Breast epithelium (tissue), 4 donors: ENCODE measurements at places on chromosomes 2 and 18. TPM values are rescaled to one million over a fixed set of nuclear protein-coding genes. Genes with fewer than 3 reads are reported as not detected.

Gene MATN3
- 1.3 TPM for total RNA-seq

Gene UGT1A4
- total RNA-seq = not detected

Gene UBR3
- 75.7 TPM for total RNA-seq

Gene B4GALT6
- 3.8 TPM for total RNA-seq

Gene LAMA3
- 43.4 TPM for total RNA-seq

Gene CTAGE1
- total RNA-seq = not detected

Gene COLEC11
- total RNA-seq = 1.0 TPM

Gene ZNF513
- total RNA-seq = 22.5 TPM

Gene WDSUB1
- total RNA-seq = 8.2 TPM

Gene RND3
- total RNA-seq = 89.1 TPM

Gene GPR35
- 1.6 TPM for total RNA-seq

DNA sequence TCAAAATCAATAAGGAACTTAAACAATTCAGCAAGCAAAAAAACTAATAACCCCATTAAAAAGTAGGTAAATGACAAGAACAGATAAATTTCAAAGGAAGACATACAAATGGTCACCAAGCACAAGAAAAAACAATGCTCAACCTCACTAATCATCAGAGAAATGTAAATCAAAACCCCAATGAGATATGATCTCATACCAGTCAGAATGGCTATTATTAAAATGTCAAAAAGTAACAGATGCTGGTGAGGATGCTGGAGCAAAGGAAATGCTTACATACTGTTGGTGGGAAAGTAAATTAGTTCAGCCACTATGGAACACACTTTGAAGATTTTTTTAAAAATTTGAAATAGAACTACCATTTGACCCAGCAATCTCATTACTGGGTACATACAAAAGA is 538.0 kb downstream of the TMX3 start:
- no peak overlapping the region for H3K4me3 ChIP-seq
- peaks cover 2% of the 10 kb centered on the region for H3K27me3 ChIP-seq
- H3K4me1 ChIP-seq = no peaks in the 10 kb centered on the region

DNA sequence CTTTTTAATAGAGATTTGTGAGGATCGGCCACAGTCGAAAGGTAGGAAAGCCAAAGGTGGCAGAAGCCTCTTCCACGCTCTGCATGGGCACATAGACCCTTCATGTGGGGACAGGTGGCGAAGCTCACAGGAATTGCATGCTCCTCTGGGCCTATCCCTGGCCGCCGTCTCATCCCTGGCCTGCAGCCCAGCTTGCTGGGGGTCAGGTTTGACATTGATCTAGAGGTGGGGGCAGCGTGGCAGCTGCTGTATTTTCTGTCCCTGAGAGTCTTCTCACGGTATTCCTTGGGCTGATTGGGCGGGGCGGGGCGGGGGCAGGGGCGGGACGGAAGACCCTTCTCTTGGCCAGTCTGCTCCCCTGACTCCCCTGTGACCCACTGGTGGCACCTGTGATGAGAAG is 48.9 kb downstream of the STK25 start:
- no peak overlapping the region for H3K4me3 ChIP-seq
- no peak overlapping the region for H3K27ac ChIP-seq
- no peaks in the 10 kb centered on the region for H3K27me3 ChIP-seq
- H3K36me3 ChIP-seq = no peaks in the 10 kb centered on the region
- no peaks in the 10 kb centered on the region for H3K4me1 ChIP-seq

- no peak overlapping the region for H3K27ac ChIP-seq
- H3K27me3 ChIP-seq = no peaks in the 10 kb centered on the region
Observed at GRCh38 chr2:104043864-104044263, 810.1 kb upstream of the POU3F3 start.

GRCh38 chr2:16099326-16099725 is 159.0 kb downstream of the MYCN start:
- no peaks in the 10 kb centered on the region for H3K27me3 ChIP-seq
- no peak for DNase-seq
- no peak overlapping the region for H3K27ac ChIP-seq
- no peak overlapping the region for H3K4me3 ChIP-seq

DNA sequence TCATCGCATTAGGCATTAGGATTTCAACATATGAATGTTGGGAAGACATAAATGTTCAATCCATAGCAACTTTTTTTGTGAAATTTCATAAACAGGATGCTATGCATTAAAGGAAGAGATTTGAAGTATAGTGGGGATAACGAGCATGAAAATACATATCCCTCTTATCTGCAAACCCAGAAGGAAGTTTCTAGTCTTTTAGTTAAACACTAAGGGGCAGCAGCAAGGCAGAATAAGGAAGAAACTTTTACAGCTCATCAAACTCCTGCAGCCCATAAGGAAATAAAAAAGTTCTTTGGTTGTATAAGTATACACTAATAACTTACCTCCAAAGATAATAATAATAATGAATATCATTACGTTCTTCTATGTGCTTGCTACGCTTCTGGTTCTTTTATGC is 81.5 kb downstream of the CD226 start:
- no peaks in the 10 kb centered on the region for H3K27me3 ChIP-seq
- no peak overlapping the region for H3K27ac ChIP-seq
- H3K4me3 ChIP-seq = no peak overlapping the region
- no peak for DNase-seq

DNA sequence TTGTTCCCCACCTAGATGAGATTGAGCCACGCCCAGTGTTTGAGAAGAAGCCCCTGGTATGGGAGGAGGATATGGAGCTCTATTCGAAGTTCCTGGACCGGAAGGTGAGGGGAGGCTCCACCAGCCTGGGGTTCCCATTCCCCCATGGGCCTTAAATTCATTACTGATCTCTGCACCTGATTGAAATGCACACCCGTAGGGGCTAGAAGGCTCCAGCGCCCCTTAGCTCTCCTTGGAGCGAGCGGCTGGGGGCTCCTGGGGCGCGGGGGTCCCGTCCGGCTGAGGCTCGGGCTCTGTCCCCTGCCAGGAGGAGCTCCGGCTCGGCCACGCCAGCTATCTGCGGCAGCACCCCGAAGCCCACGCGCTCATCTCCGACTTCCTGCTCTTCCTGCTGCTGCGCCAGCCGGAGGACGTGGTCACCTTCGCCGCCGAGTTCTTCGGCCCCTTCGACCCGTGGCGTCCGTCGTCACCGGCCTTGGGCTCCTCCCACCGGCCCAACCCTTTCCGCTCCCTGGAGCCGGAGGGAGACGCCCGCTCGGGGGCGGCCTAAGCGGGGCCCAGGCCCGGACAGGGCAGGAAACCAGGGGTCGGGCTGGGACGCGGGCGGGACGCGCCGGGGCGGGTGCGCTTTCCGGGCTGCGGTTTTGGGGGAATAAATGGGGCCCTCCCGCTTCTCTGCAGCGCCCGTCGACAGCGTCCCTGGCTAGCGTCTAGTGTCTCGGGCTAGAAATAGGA is 10.9 kb downstream of the CATIP start:
- H3K4me1 ChIP-seq = no peaks in the 10 kb centered on the region
- H3K27ac ChIP-seq = peak overlapping the region; percentile 93
- peak; percentile 76 for DNase-seq

DNA sequence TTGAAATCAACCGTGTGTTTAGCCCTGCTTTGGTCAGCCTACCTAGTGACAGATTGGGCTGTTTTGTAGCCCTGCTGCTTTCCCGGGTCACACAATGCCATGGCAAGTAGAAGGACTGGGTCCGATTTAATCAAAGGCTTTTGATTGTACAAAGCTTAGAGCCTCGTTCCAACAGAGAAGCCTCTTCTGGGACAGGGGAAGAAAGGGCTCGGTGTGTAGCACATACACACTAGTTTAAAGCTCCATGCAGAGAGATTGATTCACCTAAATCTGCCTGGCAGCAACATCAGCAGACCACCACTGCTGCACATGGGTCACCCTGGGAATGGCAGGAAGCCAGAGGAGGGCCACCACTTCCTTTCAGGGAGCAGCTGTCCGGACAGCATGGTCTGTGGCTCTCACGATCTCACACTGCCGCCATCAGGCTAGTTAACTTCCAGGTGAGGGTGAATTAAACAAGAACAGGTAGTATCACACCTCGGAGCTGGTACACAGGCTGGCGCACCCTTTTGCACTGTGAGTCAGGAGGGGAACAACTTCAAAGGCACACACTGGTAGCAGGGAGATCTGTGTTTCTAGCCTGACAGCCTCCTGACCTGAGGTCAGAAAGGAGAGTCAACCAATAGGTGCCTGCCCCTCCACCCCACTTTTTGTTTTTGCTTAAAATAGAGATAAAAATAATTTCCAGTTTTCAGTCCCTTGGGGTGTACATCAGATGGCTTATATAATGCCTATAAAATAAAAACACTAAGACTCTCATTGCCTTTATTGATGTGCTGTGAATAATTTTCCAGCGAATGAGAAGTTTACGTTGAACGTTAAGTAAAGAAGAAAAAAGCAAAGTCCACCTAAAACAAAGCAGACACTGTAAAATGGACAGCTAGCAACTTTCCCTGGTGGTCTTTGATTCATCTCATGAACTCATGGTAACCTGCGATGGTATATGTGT is 108.5 kb downstream of the CDCA7 start:
- H3K27me3 ChIP-seq = no peaks in the 10 kb centered on the region
- H3K4me3 ChIP-seq = no peak overlapping the region
- H3K4me1 ChIP-seq = no peaks in the 10 kb centered on the region
- H3K36me3 ChIP-seq = no peaks in the 10 kb centered on the region

DNA sequence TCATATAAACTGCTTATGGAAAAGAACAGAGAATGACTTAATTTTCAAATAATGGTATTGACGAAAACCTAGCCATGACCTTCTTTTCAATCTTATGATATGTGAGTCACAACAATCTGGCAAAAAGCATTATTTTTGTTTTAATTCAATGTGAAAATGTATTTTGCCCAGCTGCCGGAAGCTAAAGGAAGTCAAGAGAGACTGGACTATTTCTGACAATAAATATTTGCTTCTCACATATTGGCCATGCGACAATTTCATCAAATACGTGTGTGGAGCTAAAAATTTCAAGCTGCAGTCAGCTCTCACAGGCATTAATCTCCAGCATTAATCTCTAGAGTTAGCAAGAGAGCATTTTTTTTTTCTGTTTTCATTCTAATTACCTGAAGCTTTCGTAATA is 881.0 kb downstream of the CPS1 start:
- H3K4me3 ChIP-seq = no peak overlapping the region
- no peaks in the 10 kb centered on the region for H3K4me1 ChIP-seq
- H3K27ac ChIP-seq = no peak overlapping the region
- no peaks in the 10 kb centered on the region for H3K27me3 ChIP-seq
- H3K36me3 ChIP-seq = no peaks in the 10 kb centered on the region

DNA sequence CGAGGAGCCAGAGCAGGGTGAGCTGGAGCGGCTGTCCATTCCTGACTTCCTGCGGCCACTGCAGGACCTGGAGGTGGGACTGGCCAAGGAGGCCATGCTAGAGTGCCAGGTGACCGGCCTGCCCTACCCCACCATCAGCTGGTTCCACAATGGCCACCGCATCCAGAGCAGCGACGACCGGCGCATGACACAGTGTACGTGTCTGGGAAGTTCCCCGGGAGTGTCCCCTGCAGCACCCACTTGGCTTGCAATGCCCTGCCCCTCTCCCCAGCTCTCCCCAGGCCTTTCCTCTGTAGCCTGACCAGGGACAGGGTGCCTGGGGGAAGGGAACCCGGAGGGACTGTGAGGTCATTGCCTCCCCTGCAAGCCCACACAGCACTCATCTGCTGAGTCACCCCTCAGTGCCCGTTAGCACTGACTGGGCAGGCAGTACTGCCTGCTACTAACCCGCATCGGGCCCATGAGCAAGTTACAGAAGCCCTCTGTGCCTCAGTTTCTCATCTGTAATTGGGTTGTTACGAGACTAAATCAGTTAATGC is 29.4 kb upstream of the GMPPA start:
- H3K27me3 ChIP-seq = no peaks in the 10 kb centered on the region
- H3K4me3 ChIP-seq = no peak overlapping the region
- no peaks in the 10 kb centered on the region for H3K36me3 ChIP-seq
- DNase-seq = no peak
- H3K27ac ChIP-seq = no peak overlapping the region
- H3K4me1 ChIP-seq = no peaks in the 10 kb centered on the region

DNA sequence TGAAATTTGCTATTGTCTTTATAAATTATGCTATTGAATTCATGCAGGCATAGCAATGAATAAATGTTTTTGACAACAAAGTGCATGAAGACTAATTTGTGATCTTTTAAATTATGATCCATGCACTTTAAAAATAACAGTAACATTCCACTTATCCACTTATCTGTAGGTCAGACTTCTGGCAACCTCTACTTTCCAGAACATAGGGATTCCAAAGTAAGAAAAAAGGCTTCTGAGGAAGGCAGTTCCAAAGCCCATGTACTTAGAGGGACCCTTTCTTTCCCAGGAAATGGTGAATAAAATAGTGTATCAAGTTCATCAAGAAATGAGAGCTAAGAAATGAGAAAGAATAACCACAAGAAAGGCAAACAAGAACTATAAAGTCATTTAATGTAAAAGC is 58.3 kb downstream of the VIL1 start:
- peaks cover 6% of the 10 kb centered on the region for H3K36me3 ChIP-seq
- no peak overlapping the region for H3K4me3 ChIP-seq

DNA sequence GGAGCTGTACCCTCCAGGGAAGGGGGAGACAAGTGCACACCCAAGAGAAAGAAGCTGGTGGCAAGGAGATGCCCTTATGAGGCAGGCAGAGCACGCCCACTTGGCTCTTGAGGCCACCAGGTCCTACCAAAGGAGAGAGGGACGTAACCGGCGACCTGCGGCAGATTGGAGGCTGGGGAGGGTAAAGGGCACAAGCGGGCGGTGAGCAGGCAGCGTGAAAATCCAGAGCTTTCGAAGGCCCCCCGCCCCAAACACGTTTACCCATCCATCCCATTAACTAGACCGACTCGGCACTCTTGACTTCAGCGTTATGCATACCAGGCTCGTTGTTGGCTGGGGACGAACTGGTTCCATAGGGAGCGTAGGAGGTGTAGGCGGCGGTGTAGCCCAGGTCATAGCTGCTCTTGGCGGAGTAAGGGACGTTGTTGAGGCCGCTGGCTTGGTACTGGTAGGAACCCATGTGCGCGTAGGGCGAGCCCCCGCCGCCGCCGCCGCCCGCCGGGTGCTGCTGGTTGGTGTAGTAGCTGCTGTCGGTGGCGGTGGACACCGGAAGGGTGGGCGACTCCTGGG is 794 bp downstream of the DLX2 start:
- no peak overlapping the region for H3K27ac ChIP-seq
- no peak for DNase-seq

DNA sequence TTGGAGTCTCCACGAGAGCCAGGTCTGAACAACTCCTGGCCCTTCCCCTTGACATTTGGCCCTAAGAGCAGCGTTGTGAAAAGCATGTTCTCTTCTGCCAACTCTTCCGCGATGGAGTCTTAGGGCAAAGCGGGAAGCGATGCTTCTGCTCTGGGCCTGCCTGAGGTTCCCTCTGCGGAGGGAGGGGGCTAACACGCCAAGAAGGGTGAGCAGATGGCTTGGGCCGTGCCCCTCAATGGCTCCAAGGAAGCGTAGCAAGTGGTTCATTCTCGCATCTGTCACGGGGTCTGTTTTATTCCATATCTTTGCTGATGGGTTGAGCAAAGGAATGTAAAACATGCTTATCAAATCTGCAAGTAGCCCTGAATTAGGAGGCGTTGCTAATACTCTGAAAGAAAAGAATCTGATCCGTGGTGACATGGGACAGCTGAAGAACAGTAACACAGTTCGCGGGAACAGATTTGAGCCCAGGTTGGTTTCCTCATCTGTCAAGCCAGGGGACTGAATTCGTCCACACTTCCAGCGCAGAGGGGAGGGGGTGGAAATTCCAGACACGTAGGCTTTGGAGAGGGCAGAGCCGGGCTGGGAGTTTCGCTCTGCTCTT is 38.0 kb downstream of the DNMT3A start:
- no peak overlapping the region for H3K27ac ChIP-seq
- H3K4me1 ChIP-seq = peaks cover 5% of the 10 kb centered on the region
- DNase-seq = no peak
- H3K27me3 ChIP-seq = no peaks in the 10 kb centered on the region

- H3K4me1 ChIP-seq = no peaks in the 10 kb centered on the region
- H3K27ac ChIP-seq = no peak overlapping the region
- no peaks in the 10 kb centered on the region for H3K36me3 ChIP-seq
- DNase-seq = no peak
- H3K27me3 ChIP-seq = no peaks in the 10 kb centered on the region
Observed at GRCh38 chr2:231692847-231693246, 15.5 kb upstream of the PTMA start.
